ENCODE measurements at places on chromosomes 3 and 15.

DNA sequence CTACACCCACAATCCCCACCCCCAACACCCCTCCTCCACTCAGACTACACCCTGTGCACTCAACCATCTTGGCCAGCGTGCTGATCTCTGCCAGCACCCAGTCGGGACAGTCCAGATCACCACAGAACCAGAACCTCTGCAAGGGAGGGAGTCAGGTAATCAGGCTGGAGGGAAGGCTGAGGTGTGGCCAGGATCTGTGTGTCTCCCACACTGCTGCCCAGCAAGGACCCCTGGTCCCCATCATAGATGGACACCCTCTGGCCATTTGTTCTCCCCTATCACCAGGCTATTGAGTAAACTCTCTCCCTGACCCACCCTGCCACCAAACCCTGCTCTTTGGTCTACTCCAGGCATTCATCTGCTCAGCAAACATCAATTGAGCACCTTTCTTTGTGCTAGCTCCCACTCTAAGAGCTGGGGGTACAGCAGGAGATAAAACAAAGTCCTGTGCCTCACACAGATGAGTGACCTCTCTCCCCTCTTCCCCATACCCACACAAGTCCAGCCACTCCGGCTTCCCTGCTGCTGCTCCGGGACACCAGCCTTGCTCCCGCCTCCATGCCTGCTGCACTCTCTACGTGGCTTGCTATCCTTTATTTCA, 134.8 kb downstream of the TBC1D2B start:
- DNase-seq = no peak

GRCh38 chr15:70714015-70714414, 49.3 kb downstream of the UACA start:
- DNase-seq = no peak

GRCh38 chr15:101368861-101369642, 74.0 kb upstream of the SNRPA1 start:
- no peak for DNase-seq

- DNase-seq = no peak
Measured at GRCh38 chr3:125300416-125300815, 74.7 kb downstream of the ZNF148 start.

DNA sequence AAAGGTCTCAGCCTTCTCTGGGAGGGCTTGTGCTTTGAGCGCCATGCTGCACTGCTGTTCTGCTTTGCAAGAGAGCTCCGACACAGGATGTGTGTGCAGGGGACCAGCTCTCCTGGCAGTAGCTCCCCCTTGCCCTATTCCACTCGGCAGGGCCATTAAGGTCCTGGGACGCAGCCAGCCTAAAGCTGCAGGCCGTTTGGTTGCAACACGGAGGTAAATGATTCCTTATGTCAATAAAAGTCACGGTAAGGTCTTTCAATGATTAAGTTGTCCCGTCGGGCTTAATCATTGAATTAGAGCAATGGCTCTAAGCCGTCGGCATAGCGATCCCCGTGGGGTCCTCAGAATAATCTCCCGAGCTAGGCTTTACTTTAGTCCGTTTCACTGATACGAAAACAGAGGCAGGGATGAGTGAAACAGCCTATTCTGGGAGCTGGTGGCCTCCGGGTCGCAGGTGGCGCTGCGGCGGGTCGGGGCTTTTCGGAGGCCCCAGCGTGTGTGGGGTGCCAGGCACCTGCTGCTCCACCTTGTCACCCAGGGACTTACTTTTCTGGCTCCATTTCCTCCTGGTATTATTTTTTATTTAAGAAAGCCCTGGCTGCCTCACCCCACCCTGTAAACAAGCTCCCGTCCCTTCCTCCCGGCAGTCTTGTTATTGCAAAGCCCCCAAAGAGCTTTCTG, 525.2 kb downstream of the OCA2 start:
- peak; percentile 47 for DNase-seq

GRCh38 chr3:60055765-60056164, 1005.9 kb upstream of the CFAP20DC start:
- no peak for DNase-seq

DNA sequence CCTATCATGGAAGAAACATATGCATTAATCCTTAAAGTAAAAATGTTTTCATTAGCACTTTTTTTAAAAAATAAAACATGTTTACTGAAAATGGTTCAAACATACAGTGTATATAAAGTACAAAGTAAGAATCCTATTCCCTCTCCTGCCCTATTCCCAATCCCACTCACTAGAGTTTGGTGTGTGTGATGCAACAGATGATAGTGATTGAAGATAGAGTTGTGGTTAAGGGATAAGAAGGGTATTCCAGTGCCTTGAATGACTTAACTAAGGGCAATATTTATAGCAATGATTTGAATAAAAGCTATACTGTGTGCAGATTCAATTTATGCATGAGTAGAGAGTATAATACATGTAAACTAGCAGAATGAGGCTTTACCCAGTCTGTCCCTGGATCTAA, 18.1 kb downstream of the ZNF280D start:
- DNase-seq = no peak

DNA sequence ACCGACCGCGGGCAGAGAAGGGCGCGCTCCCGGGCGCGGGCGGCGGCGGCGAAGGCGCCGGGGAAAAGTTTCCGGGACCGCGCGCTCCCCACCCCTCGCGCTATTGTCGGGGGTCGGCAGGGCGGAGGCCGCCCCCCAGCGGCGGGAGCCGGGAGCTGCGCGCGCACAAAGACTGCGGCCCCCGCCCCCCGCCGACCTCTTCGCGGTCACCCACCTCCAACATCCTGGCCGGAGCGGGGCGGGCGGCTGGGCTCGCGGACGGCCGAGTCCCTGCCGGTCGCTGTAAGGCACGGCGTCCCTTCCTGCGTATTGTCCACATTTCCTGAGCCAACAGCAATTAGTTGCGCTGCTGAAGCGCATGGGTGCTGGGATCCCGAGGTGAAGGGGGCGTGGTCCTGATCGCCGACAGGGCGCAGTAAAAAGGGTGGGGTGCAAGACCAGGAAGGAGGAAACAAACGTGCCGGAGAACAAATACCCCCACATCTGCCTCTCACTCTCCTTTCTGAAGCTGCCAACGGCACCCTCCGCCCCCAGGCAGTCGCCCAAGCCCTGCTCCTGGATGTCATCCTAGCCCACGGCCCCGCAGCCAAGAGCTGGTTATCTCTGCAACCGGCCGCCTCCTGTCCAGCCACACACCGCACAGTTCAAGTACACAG, at the start of gene TMEM44:
Gene TMEM44, minus strand, starts transcription at position 71 of the 656 bp plus-strand sequence. CDS start 204 bp downstream, outside the sequence.
- DNase-seq = peak; percentile 66

- peak; percentile 63 for DNase-seq
Measured at GRCh38 chr3:47117807-47118364, 46.0 kb downstream of the SETD2 start.

DNA sequence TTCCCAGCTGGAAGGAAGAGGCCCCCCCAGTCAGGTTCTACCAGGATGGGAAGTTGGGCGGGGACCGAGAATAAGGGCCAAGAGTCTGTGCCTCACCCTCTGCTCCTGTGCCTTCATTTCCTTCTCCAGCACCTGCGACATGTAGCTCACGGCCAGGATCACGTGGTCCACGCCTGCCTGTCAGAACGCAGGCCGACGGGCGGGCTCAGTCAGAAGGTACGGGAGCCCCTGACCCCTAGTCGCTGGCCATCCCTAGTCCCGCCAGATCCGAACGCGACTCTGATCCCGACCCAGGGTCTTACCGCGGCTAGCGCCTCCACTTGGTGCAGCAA, 489 bp downstream of the GMPPB start:
- peak; percentile 54 for DNase-seq

DNA sequence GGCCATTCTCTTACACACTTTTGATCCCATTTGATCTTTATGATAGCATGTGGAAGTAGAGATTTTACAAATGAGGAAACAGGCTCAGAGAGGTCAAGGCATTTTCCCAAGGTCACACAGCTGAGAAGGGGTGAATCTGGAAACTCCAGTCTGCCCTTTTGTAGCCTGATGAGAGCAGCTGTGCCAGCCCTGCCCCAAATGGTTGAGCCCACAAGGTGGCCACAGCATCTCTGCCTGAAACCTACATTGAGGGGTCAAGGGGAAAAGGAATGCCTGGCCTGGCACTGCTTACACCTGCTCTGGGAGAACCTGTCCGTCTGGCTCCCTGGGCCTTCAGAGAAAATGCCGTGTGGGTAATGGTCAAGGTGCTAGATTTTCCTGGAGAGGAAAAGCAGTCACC, 200.2 kb upstream of the LINGO1 start:
- no peak for DNase-seq

GRCh38 chr3:50154476-50154839, 666 bp upstream of the SEMA3F start:
- DNase-seq = no peak

- DNase-seq = no peak
Measured at GRCh38 chr15:46696281-46696680, 1021.0 kb upstream of the SEMA6D start.

All from Jurkat, Clone E6-1 (cell line).